ENCODE measurements at places on chromosomes 1 and 21.
A peak's percentile ranks its signal among the peaks of the same experiment; 100 is the strongest.

GRCh38 chr1:103516283-103516682, 9.2 kb upstream of the RNPC3 start:
- no peak for DNase-seq

GRCh38 chr1:41021526-41022308, at the start of gene SLFNL1:
Gene SLFNL1, minus strand, starts transcription at chr1:41021725. Its CDS starts 1,065 bp downstream, at chr1:41020660.
- DNase-seq = no peak

- DNase-seq = peak; percentile 64
Measured at GRCh38 chr1:98468111-98468717, 193.3 kb upstream of the SNX7 start.

DNA sequence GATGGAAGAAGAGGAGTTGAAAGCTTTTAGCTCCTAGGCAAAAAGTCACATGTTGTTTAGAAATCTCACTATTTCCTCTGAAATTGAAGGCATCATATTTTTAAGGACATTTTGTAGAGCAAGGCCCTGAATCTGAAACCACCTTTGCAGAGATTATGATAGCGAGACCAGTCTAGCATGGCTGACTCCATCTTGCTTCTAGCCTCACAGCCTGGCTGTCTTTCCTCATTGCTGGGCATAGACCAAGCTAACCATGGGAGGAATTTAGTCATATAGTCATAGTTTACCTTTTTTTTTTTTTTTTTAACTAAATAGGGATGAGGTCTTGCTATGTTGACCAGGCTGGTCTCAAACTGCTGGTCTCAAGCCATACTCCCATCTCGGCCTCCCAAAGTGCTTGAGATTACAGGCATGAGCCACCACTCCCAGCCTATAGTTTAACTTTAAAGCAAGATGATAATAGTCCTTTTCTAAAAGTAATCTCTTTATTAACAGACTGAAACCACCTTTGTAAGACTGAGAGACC, 42.2 kb upstream of the ZNF326 start:
- no peak for DNase-seq

DNA sequence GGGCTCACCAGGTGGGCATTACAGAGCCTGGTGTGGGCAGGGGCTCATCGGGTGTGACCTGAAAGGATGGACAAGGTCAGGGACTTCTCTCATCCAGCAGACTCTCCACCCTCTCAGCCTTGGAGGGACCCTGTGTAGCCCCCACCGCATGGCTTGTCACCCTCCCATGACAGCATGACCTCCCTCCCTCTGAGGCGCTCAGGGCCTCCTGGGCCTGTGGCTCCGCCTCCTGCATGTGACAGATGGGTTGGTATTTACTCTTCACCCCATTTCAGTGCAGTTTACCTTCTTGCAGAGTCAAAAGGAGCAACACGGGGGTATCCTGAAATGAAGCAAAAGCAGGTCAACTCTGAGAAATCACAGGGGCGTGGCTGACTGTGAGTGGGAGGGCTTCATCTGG, 298.6 kb upstream of the AJAP1 start:
- no peak for DNase-seq

- no peak for DNase-seq
Measured at GRCh38 chr1:240709676-240710075, 97.7 kb upstream of the GREM2 start.

DNA sequence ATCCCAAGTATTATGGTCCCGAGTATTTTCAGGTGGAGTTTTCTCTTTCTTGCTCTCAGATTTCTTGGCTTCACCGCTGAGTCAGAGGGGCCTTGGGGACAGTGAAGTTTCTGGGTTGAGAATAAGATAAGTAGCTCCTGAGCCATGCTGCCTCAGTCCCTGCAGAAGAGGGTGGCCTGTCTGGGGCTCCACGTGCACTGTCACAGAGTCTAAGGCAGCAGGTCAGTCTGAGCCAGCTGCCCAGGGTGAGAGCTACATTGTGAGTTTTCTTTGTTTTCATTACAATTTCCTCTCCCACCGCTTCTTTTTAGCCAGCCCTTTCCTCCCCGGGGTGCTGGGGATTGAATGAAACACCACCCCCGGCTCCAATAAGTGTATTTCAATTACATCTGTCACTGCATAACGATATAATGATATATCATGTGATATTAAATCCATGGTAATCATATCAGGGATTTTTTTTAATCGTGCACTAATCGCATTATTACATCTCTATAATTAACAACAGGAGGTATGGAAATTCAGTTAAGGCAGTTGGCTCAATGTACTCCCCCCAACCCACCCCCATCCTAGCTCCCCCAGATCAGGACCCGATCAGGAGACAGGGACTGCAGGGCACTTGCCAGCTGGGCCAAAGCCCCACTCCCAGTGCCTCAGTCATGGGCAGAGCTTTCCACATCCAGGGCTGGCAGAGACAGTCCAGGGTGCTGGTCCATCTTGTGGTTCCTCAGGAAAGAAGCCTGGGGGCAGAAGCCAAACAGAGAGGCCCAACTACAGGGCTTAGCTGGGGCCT, 43.7 kb downstream of the DMAP1 start:
- no peak for DNase-seq

- no peak for DNase-seq
Measured at GRCh38 chr1:1895060-1895418, 4.2 kb upstream of the GNB1 start.
